ENCODE measurements at places on chromosomes 4 and X.
A peak's percentile ranks its signal among the peaks of the same experiment; 100 is the strongest.

DNA sequence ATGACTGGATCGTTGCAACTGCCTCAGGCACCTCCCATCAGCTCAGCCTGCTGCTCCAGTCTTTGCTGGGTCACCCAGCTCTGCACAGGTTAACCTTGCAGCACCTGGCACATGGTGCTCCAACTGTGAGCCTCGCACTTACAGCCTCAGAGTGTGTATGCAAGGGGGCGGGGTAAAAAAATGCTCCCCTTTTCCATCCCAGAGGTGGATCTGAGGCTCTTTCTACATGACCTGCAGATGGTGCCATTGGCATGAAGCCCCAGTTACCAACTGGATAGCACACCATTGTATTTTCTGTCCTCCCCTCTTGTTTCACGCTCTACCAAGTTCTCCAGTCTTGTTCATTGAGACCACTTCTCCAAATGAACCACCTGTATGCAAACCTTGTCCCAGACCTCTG, 46.2 kb upstream of the TRPC3 start:
- no peak for DNase-seq

- DNase-seq: no peak
These were observed 107.8 kb downstream of the TNIP2 start for GRCh38 chr4:2648159-2648814.

- DNase-seq: peak; percentile 86
These were observed 581 bp upstream of the STK32B start for GRCh38 chr4:5050520-5051277.

DNA sequence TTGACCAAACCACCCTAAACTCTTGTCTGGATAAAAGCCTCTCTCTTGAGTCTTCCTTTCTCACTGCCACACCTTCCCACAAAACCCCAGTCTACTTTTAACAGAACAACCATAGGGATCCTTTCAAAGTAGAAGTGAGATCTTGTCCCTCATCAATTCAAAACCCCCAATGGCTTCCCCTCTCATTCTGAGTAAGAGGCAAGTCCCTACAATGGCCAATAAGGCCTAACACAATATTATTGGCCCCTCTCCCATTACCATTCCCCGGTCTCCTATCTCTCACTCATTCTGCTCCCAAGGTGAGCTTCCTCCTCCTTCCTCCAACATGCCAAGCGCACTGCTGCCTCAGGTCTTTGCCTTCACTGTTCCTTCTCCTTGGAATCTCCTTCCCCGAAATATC, 57.1 kb downstream of the REELD1 start:
- DNase-seq: no peak

- no peak for DNase-seq
These were observed 509.1 kb downstream of the PPP4R3C start for GRCh38 chrX:26954029-26954428.

DNA sequence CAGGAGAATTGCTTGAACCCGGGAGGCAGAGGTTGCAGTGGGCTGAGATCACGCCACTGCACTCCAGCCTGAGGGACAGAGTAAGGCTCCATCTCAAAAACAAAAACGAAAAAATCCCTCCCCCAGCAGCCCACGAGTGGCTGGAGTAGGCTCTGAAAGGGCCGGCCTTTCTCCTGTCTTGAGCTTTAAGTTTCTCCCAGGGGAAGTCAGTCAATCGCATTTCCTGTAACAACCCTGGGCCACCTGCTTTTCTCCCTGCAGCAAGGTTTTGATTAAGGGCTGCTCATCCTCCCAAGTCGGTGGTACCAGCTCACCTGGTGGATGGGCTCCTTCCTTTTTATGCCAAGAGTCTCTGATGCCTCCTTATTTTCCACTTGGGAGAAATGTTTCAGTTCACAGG, 2.0 kb upstream of the NYX start:
- DNase-seq: no peak

DNA sequence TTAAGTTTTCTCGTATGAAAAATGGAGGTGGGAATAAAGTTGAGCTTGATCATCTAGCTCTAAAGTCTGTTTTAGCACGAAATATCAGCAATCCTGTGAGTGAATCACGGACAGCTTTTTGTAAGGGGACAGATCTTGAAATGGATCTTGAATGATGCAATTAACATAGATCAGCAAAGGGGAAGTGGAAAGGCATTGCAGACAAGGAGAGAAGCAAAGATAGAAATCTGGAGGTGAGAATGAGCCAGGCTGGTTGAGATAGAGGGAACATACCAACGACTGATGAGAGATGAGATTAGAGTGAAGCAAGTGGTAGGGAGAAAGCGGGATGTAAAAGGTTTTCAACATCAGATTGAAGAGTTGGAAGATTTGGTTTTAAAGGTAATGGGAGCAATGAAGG, 4.6 kb upstream of the DGKK start:
- no peak for DNase-seq

- DNase-seq: no peak
These were observed 16.7 kb upstream of the CXorf38 start for GRCh38 chrX:40663880-40664630.

GRCh38 chr4:13986548-13986947, 359.0 kb upstream of the BOD1L1 start:
- DNase-seq: no peak

DNA sequence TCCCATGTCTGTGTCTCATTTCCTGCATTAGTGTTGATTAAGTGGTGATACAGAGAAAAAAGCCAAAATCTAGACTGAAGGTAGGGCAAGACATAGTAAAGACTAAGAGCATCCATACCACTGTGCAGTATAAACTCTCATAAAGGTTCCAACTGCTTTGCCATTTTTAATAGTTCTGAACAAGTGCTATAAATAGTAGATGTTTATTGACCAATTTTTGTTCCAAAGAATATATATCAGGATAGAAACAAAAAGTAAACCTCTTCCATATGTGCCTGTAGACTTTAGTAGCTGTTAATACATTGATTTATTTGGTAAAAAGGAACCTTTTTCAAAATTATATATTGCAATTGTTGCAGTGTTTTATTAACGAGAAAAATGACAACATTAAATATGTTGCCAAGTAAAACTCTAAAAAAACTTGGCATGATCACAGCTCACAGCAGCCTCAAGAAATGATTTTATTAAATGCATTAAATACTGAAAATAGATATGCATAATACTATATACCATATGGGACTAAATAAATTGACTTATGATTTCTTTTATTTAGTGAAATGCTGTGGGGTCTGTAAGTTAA, 22.3 kb upstream of the AASDH start:
- DNase-seq: no peak

DNA sequence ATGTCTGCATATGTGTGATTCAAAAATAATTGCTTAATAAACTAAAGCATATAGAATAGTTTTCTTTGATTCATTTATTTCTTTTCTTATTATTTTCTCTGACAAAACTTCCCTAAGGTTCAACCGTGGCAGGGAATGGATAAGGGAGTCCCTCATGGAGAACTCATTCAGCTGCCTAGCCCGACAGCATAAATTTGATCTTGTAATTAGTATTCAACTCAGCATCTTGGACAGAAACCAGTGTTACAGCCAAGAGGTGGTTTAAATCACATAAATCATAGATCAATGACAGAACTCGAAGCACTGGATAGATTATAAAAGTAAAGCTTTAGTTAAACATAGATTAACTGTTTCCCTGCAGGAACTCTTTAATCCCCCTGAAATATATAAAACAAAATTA, 174.3 kb upstream of the POU3F4 start:
- no peak for DNase-seq

- DNase-seq: no peak
These were observed 7.5 kb upstream of the LETM1 start for GRCh38 chr4:1863297-1864033.

DNA sequence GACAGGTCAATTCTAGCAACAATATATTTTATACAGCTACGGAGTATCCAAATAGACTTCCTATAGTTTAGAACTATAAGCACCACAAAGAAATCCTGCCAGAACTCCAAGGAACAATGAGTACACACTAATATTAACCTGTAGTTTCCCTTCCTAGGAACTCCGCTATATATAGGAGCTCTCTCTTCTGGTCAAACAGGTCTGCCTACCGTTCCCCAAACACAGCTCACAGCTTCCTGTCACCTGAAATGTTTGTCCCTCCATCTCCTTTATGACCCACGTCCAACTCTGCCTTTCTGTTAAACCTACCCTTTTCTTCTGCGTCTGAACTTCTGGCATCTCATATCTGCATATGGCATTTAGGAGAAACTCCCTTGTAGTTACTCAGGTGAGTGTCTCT, 10.5 kb upstream of the GJB1 start:
- DNase-seq: no peak

DNA sequence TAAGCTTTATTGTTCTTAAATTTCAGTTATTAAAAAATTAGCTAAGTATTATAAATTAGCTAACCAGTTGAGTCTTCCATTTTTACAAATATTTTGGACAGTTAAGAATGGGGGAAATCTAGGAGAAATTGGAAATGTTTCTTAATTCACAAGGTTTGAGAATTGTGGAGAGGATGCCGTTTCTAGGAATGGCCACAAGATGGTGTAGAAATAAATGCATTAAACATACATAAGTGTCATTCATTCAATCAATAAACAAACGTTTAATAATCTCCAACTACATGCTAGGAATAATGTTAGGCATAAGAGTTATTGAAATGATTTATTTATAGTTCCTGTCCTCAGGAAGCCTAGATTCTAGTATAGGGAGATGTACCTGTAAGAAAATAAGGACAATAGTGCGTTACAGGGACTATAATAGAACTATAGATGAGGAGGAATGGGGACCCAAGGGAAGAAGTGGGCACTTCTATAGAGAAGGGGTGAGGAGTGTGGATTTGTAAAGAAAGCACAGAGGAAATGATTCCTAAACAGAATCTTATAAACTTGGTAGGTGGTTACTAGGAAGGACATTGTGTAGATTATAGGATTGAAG, 195.7 kb upstream of the ANK2 start:
- no peak for DNase-seq

GRCh38 chrX:31652650-31653049, 580.8 kb upstream of the FTHL17 start:
- no peak for DNase-seq

DNA sequence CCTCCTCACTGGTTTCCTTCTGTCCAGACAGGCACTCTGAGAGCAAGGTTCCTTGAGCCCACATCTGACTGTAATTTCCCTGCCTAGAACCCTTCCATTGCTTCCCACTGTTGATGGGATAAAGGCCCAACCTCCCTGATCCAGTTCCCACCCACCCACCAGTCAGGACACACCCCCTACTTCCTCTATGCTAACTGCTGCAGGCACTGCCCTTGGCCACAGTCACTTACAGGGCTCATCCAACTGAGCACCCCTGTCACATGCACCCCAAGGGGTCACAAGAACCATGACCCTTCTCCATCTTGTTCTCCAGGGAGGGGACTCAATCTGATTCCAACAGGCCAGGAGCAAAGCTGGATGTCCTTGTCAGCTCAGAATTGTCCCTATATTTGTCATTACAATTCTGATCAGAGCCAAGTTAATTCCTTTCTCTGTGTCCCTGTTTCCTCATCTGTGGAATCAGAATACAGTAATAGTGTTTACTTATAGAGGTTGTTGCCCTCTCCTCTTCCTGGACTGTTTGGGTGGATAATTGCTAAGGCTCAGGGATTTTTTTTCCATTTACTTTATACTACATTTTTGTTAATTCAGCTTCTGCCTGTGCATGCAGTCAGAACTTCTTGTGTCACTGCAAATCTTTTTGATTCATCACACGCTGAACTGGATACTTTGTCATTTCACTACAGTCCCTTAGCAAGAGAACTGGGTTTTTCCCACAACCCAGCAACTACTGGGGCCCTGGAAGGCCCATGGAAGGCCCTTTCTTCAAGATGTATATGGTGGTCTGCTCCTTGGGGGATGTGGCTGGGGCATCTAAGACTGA, 105.6 kb upstream of the MAMLD1 start:
- DNase-seq: no peak

GRCh38 chr4:100483796-100484195, 34.0 kb downstream of the EMCN start:
- no peak for DNase-seq

- DNase-seq: no peak
These were observed 2.7 kb downstream of the EXOC1L start for GRCh38 chr4:55822329-55822728.

DNA sequence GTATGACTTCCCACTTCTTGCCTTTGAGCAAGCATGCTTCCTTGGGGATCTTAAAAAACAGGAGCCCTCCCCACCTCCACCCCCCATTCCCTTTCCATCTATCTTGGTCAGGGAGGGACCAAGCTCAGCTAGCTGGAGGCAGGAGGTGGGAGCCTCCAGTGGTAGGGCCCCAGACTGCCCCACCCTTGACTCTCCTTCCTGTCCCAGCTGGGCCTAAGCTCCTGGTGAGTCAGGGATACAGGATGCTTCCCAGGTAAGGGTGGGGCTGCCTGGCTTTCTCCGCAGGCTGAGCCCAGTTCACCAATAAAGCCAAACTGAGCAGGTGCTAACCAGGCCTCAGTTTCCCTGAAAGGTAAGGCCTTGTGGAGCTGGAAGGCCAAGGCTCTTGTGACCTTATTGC, 15.2 kb downstream of the EFNB1 start:
- DNase-seq: no peak

DNA sequence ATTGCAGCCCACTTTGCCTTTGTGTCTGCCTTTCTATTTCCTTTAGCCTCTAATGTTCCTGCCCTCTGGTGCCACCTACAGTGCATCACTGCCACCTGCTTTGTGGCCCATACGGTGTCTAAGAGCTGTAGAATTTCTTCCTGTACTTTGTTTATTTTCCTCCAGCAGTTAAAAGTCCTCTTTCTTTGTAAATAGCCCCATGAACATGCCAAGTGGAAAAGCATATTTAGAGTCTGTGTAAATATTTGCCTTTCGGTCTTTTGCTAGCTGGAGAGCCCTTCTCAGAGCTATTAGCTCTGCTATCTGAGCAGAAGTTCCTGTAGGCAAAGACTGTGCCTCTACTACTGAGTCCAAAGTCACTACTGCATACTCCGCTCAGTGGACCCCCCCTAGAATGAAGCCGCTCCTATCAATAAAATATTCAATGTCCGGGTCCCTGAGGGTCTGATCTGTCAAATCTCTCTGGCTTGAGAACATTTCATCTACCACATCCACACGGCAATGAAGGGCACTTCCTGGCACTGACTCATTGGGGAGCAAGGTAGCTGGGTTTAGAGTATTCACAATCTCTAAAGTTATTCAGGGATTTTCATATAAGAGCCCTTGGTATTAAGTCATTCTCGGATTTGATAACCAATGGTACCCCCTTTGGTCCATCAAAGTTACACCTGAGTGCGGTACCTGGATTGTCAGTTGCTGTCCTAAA, 36.3 kb downstream of the SULT1E1 start:
- DNase-seq: no peak

DNA sequence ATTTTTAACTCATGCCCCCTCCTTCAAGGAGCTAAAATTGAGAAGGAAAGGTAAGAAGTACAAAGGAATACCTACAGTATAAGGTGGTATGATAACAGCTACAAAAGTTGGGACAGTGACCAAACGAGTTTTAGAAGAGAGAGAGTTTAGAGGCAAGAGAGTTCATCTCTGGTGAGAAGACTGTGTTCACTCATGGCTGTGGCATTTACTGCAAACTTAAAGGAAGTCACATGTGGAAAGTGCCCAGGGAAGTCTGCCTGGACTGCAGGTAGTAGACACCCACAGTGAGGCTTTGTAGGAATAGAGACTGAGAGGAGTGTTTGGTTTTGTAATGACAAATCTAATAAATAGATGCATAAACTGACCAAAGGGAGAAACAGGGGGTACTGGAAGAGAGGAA, 493.5 kb downstream of the IL15 start:
- no peak for DNase-seq
